ENCODE measurements at places on chromosomes 5 and 9. TPM values are rescaled to one million over a fixed set of nuclear protein-coding genes. Genes with fewer than 3 reads are reported as not detected.

- no peaks in the 10 kb centered on the region for H3K4me1 ChIP-seq
- no peaks in the 10 kb centered on the region for H3K27me3 ChIP-seq
- no peaks in the 10 kb centered on the region for H3K36me3 ChIP-seq
Measured at GRCh38 chr9:127250896-127251391, 13.6 kb upstream of the GARNL3 start.

GRCh38 chr9:87375397-87376073 lies 122.1 kb upstream of the DAPK1 start:
- DNase-seq: no peak
- H3K27me3 ChIP-seq: no peaks in the 10 kb centered on the region

Gene DNAH5
- total RNA-seq: 0.40 TPM

GRCh38 chr5:132498686-132499271 lies 8.2 kb upstream of the IRF1 start:
- no peaks in the 10 kb centered on the region for H3K36me3 ChIP-seq
- H3K4me1 ChIP-seq: peaks cover 13% of the 10 kb centered on the region
- H3K27me3 ChIP-seq: no peaks in the 10 kb centered on the region
- no peak overlapping the region for H3K4me3 ChIP-seq
- DNase-seq: no peak

- H3K36me3 ChIP-seq: no peaks in the 10 kb centered on the region
- no peak overlapping the region for H3K27ac ChIP-seq
- no peak overlapping the region for H3K4me3 ChIP-seq
- no peak for DNase-seq
Measured at GRCh38 chr5:140608722-140609121, 24.3 kb downstream of the CD14 start.

Gene PPP2R2B
- total RNA-seq: 20.8 TPM

Gene DRD1
- total RNA-seq: 0.15 TPM

GRCh38 chr9:78273761-78274160 lies 23.2 kb upstream of the PSAT1 start:
- no peaks in the 10 kb centered on the region for H3K4me1 ChIP-seq
- no peak overlapping the region for H3K4me3 ChIP-seq
- no peaks in the 10 kb centered on the region for H3K36me3 ChIP-seq
- no peaks in the 10 kb centered on the region for H3K27me3 ChIP-seq
- no peak overlapping the region for H3K27ac ChIP-seq

Data from ovary (tissue), 10 donors.